ENCODE measurements at places on chromosomes 11 and 22.

- DNase-seq: no peak
Measured at GRCh38 chr11:73121692-73122091, 20.4 kb downstream of the FCHSD2 start.

DNA sequence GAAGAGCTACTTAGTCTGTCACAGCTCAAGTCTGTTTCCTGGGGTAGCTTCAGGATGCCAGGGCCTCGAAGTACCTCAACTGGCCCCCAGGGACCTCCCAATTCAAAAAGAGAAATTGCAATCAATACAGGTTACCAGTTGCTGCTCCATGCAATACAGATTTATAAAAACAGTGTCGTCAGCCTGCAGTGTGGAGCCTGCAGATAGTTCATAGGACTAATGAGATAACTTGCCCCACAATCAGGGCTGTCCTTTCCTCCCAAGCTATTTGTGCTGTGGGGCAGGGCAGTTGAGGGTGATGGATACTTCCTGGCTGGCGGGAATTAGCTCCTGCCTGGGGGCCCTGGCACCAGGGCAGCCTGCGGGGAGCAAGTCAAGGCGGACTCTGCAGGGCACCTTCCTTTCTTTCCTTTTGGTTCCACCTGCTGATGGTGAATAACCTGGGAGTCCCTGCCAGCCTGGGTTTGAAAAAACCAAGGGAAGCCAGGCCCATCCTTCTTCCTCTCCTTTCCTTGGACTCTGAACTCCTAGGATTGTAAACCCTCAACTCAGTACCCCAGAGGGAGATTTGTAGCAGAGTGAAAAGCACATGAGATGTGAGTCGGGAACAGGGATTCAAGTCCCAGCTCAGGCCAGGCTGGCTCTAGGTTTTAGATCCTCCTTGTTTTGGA is 216.6 kb downstream of the CEP164 start:
- DNase-seq: no peak

- DNase-seq: no peak
Measured at GRCh38 chr22:24965822-24966626, 13.5 kb downstream of the KIAA1671 start.

- DNase-seq: no peak
Measured at GRCh38 chr11:68827733-68828132, 14.0 kb downstream of the CPT1A start.

DNA sequence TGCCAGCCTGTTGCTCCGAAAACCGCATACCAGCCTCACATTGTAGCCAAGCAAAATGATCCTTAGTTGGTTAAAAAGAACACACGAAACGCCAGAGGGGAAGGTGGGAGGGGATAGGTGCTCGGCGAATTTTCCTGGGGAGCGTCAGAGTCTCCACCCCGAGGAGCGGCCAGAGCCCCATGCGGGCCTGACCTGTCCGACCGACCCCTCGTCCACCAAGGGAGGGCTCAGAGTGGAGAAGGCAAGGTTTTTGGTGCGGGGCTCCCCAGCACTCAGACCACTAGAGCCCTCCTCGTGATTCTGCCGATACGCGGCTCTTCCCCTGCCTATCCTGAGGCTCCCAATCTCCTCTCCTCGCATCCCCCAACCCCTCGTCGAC is 39.6 kb downstream of the DIXDC1 start:
- no peak for DNase-seq

DNA sequence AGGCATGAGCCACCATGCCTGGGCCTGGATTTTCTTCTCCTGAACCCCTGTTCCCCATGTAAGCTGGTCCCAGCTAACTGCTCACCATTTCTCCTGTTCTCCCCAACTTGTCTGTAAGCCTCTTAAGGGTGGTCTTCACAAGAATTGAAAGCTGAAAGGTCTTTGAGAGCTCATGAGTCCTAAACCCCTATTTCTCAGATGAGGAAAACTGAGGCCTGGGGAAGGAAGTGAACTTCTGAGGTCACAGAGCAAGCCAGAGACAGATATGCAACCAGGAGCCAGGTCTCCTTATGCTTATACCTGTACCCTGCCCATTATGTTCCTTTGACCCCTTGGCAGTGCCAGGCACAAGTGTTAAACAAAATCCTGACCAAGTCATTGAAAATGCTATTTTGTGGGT is 16.3 kb downstream of the NPTXR start:
- no peak for DNase-seq

DNA sequence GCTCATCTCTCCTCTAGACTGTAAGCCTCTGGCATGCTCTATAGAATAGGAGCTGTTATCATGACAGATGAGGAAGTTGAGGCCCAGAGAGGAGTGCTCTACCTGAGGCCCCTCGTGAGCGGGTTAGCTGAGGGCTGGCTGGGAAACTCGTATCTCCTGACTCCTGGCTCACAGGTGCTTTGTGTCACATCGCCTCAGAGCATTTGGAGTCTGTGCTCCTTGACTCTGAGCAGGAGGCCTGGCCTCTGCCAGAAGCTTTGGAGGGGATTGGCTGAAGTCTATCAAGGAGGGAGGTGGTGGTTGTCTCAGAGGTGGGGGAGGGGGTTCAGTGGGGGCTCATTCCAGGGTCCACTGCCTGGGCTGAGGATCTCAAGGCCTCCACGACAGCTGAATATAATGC is 7.4 kb downstream of the KCNC1 start:
- DNase-seq: no peak

- no peak for DNase-seq
Measured at GRCh38 chr11:72305891-72306585, 62.1 kb upstream of the PHOX2A start.

DNA sequence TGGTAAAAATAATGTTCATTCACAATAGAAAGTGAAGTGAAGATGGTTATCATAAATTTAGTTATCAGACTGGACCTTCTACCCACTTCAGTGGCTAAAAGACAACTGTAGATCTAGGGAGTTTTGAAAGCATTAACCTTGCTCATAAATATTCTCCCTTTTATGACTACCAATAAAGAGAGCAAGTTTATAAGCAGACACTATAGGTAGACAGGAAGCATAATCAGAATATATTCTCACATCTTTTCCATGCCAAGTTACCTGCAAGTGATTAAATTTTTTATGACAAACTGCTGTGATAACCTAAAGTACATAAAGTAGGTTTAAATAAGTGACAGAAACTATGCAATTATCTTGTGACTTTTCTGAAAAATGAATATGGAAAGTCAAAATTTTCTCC is 62.5 kb downstream of the LUZP2 start:
- DNase-seq: no peak

DNA sequence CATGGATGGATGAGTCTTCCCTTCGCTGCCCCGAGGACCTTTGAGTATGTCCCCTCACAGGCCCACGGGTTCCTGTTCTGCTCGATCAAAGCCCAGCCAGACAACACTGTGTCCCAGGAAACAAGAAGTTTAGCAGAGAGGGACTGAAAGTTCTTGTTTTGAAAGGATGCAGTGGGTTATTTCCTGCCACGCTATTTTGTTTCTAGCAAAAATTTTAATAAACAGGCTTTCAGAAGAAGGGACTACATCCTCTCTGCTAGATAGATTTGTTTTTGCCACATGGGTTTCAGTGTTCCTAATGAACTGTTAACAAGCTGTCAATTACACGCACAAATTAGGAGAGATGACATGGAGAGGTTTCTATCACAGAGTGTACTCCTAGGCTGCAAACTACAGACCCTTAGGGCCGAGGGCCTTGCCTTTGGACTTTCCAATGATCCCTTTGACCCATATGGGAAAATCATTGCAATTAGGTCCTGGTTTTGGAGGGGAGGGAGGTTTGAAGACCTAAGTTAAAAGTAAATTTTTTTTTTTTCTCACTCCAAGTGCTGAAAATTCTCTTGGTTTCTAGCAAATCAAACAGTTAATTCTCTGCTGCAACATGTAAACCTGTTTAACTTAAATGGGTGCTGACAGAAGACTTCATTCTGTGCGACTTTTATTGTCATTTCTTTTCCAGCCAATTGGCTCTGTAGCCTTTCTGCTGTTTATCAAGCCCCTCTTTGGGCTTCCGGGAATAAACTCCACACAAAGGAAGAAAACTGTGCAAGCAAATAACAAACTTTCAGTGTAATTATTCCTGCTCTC is 81.4 kb downstream of the RCN1 start:
- no peak for DNase-seq

GRCh38 chr22:42596336-42596735 is 18.3 kb downstream of the POLDIP3 start:
- DNase-seq: no peak

- peak; percentile 55 for DNase-seq
Measured at GRCh38 chr22:38298312-38299005, 18.8 kb downstream of the CSNK1E start.

DNA sequence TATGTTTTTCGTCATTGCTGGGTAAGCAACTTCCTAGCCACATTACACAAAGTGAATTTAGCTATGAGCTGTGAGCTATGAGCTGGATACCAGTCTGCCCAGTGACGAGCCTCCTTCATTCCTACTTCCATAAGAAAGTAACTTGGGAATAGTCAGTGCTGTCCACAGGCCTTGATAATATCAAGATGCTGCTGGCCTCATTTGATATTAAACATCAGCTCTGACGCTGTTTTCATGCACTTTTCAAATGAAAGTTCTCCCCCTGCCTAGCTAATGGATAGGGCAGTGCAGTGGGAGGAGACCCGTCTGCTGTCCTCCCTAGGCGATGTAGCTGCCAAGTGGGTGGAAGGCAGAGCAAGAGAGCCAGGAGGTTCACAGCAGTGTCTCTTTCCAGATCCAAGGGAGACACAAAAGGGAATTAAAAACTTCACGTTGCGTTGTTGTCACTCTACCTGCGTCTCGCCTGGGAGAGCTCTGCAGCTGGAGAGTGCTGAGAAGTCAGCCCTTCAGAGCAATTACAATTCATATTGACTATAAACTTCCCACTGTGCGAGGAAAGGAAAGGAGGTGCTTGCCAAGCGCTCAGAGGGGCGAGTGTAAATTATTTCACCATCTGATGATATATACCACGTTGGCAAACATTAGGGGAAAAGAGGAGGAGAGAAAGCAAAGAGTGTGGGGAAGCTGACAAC is 861.4 kb downstream of the NTM start:
- no peak for DNase-seq

- no peak for DNase-seq
Measured at GRCh38 chr11:12706545-12707499, 32.6 kb downstream of the TEAD1 start.

DNA sequence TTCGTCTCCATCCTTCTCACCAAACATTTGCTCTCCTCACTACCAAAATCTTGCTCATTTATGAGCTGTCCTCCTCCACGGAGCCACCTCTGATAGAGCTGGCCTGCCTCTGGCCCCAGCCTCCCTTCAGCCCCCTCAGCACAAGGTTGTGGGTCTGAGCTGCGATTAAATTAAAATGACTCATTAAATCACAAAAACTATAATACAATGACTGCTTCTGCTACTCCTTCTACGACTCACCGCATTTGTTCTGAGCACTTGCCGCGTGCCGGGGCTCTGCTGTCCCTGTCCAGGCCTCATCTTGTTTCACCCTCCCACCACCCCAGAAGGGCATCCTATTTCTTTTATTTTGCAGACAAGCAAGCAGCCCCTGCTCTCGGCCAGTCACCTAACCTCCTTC is 49.2 kb upstream of the TIMP3 start:
- no peak for DNase-seq

DNA sequence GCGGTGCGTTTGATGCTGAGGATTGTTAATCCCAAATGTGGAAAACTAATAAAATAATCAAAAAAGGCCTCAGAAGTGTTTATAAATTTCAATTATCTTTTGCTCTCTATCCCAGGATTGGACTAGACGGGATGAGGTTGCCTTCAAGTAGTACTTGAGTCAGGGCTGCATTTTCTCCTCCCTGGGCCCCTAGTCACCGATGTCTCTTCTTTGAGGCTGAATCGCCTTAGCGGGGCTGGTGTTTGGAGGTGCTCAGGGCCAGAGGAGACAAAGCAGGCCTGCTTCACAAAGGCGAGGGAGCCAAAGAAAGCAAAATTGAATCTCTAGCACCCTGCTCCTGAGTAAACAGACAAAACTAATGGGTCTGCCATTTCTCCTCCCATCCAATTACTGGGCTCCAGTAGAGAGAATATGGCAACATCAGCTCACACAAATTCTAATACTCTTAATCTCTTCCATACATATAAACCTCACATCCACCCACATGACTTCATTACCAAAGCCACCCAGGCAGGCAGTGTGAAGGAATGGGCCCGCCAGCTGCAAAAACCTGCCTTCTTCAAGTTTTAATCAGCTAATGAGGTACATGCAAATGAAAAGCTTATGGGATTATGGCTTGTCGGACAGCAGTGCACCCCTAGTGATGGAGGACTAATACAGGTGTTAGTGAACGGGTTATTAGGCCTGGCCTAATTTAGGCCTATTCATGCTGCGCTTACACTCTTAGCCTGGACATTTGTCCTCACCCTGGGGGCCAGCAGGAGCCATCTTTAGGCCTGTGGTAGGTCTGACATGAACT is 52.7 kb upstream of the HTATIP2 start:
- DNase-seq: no peak
